NCI-H526 treated with DMSO at 0.1 percent for 48 hours (cell line): ENCODE measurements at places on chromosomes 1 and 21.

DNA sequence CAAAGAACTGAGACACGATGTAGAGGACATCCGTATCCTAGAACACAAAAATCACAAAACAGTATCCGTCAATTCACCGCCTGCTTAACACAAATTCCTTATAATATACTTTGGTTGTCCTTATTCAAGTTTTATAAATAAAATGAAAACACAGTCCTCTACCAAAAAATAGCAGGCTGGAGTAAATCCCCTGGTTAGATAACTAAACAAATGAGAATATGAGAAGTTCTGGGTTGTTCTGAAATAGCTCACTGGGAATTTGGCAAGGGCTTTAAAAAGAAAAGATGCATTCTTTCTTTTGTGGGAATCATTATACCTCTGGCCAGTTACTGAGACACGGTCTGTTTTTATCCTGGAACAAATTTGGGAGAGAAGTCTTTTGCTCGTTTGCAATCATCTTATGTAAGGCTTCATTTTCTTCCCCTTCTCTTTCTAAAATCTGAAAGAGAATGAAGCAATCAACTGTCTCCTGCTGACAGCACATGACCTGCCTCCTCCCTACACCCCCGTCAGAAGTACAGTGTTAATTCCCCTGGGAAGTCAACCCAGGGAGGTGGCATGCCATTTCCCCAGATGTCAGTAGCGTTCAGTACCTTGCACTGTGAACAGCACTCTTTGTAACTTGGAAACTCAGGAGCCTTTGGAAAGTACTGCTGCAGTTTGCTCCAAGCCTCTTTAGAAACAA is 37.1 kb upstream of the RAP1GAP start:
- DNase-seq = no peak

DNA sequence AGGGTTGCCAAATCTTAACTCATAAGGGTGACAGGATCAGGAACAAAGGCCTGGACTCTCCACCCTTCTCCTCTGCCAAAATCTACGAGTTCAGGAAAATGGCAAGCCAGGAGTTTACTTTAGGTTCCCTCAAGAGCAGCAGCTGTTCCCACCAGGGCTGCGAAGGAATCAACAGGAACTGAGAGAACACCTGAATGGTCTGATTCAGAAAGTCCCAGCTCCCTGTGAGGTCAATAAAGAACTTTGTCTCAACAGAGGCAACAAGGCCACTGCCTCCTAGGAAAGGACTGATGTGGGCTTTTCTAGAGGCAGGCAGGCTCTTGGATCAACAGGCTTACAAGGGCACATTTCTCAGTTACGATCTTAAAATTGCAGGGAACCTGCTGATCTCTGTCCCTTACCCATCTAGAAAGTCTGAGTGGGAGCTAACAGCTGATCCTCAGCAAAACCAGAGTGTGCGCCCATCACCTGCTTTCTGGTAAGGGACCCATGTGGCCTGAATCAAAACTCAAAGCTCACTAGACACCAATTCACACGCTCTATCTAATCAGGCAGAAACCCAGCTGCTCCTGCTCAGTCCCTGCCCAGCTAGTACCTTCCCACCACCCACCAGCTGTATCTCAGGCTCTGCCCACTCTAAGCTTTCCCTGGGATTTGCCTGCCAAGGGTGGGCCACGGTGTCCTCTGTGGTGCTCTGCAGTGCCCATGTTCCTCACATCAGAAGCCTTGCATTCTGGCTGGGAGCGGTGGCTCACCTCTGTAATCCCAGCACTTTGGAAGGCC is 83.1 kb downstream of the CAPZB start:
- no peak for DNase-seq

DNA sequence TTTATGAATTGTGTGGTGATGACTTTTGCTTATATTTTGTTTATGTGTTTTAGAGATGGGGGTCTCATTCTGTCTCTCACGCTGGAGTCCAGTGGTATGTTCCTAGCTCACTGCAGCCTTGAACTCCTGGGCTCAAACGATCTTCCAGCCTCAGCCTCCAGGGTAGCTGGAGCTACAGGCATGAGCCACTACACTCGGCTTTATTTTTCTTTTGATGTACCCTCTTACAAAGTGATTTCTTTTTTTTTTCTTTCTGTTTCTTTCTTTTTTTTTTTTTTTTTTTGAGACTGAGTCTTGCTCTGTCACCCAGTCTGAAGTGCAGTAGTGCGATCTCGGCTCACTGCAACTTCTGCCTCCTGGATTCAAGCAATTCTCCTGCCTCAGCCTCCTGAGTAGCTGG is 46.8 kb downstream of the CD247 start:
- no peak for DNase-seq

- DNase-seq = no peak
Measured at GRCh38 chr1:185864889-185865517, 130.8 kb downstream of the HMCN1 start.

GRCh38 chr21:46605767-46606426 is 1.0 kb upstream of the S100B start:
- DNase-seq = no peak

DNA sequence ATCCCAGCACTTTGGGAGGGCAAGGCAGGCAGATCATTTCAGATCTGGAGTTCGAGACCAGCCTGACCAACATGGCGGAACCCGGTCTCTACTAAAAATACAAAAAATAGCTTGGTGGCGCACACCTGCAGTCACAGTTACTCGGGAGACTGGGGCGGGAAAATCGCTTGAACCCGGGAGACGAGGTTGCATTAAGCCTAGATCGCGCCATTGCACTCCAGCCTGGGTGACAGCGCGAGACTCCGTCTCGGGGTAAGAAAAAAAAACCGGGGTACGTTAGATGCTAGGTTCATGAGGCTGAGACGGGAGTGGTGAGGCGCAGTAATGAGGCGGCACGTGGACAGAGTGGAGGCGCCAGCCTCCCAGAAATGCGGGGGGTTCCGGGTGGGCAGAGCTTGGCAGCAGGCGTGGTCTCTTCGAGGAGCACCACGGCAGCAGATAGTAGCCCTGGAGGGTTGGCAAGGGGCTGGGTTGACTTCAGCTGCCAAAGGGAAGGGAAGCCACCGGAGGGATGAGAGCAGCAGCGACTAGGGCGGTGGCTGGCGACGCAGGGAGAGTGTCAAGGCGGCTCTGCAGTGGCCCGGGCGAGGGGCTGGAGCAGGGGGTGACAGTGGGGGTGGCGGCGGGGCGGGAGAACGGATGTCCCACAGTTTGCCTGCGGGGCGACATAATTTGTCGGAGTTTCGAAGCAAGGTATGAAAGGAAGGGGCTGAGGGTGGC is 832 bp downstream of the MRPL20 start:
- no peak for DNase-seq

DNA sequence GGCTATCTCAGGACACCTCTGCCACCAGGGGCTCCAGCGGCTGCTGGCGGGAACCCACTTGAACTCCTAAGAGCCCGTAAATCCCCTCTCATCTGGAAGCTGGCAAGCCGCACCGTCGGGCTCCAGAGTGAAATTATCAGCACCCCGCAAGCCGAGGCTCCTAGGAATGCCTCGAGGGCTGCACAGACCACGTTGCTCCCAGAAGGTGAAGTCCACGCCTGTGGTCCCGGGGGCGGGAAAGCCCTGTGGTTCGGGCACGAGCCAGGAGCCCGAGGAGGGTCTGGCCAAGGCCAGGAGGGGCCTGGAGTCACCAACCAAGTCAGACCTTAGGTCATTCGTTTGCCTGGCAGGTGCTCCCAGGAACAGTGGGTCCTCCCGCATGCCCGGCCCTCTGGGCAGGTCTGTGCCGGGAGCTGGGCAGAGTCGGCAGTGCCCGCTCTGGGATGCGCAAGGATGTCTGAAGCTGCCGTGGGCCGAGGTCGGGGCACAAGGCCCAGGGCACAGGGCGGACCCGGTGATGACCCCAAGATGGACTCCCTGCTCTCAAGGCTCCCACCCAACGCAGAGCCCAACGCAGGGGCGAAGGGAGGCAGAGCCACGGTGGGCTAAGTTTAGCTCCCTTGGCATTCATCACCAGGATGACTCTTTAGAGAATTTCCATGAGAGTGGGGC is 8.9 kb downstream of the ACTRT2 start:
- no peak for DNase-seq

GRCh38 chr1:99996951-99997350 is 27.2 kb downstream of the SLC35A3 start:
- DNase-seq = no peak

- no peak for DNase-seq
Measured at GRCh38 chr1:167922023-167922422, 8.1 kb upstream of the ADCY10 start.

- no peak for DNase-seq
Measured at GRCh38 chr1:89998306-89998705, 3.4 kb downstream of the ZNF326 start.

DNA sequence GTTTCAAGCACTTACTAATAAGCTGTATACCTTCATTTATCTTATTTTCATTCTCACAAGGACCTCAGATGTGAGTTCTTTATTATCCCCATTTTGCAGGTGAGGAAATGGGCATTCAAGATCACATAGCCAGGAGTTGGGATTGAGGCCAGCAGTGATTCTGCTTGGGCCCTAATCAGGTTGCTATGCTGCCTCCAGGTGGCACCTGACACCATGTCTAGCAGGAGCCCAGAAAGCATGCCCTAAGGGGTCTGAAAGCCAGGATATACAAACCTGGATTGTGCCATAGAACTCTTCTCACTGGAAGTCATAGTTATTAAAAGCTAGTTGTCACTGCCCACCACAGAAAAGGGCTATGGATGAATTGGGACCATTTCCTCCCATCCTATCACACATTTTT is 61.1 kb downstream of the FYB2 start:
- peak; percentile 15 for DNase-seq

GRCh38 chr1:19969898-19970660 is 9.3 kb downstream of the PLA2G2A start:
- no peak for DNase-seq

DNA sequence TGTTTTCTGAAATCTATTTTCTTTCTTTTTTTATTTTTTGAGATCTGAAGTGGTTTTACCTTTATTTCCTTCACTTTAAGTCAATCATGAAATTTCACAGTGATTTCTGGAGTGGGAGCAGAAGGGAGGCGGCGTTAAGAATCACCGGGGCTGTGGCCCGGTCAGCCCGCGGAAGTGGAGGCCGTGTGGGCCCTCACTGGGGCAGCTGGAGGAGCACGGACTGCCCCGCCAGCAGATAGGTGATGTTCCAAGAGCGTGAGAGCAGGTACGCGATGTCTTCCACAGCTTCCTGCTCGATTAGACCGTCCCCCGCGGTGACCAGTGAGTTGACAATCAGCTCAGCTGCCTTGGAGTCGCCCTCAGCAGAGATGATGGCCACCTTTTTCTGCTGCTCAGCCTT is 10.6 kb upstream of the TP53BP2 start:
- DNase-seq = no peak

- DNase-seq = no peak
Measured at GRCh38 chr1:74772945-74773344, 40.0 kb downstream of the TYW3 start.

GRCh38 chr1:115953180-115953579 is 23.1 kb upstream of the SLC22A15 start:
- DNase-seq = no peak

DNA sequence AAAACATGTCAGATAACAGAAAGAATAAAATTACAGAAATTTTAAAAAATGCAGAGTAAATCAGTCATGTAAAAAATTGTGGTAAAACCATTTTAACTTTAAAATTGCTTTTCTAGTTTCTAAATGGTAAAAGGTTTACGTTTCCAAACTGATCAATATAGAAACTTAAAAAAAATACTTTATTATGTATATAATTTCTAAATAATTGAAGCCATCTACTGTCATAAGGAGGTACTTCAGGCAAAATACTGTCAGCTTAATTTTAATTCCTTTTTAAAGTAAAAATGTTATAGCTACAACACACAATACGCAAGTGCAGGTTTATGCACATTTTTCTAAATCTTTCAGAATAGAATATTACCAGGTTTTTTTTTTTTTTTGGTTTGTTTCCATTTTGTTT is 159.9 kb downstream of the HFM1 start:
- no peak for DNase-seq

GRCh38 chr1:39969531-39970270 is 14.8 kb downstream of the MFSD2A start:
- no peak for DNase-seq

- DNase-seq = no peak
Measured at GRCh38 chr1:205261946-205262691, 34.4 kb downstream of the TMCC2 start.

DNA sequence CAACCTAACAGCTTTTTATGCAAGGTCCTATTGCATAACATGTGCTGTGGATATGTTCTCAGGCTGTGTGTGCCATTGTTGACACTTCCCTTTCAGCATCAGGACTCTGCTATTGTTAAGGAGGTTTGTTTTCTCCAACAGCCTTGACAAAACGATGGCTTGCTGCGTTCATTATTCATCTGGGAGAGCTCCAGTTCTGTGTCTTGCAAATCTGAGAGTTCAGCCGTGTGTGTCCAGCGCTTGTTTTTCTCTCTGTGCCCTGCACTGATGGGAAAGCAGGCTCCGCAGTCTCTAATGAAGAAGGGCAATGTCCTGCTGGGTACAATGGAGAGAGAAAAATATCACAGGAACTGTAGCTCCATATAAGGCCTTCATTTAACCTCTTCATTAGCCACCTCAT is 63.7 kb downstream of the CLDN17 start:
- DNase-seq = no peak

DNA sequence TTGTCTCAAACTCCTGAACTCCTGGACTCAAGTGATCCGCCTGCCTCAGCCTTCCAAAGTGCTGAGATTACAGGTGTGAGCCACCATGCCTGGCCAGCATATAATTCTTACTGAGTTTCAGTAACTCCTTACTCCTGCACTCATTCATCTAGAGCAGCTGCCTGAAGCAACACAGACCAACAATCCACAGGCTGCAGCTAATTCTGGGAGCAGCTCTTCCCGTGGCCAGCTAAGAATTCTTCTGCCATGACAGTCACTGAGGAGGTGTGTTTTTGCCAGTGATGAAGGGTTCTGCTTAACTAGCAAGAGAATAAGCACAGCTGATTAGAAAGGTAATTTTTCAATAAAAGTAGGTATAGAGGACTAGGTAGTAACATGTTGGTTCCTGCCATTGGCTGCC is 5.4 kb downstream of the VTCN1 start:
- no peak for DNase-seq

DNA sequence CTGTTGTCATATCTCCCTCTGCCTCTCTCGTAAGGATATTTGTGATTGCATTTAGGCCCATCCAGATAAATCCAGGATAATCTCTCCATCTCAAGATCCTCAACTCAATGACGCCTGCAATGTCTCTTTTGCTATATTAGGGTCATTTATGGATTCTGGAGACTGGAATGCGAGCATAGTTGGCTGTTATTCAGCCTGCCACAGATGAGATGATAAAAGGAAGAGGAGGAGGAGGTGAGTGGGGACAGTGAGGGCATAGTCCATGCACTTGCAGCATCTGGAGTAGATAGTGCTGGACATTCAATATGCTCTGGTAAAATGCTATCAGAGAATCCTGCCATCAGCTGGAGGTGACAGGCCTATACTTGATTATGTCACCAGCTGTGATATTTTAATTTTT is 131.6 kb upstream of the CACNA1E start:
- DNase-seq = no peak
